Right cardiac atrium (tissue), 5 donors: ENCODE measurements at places on chromosomes 11 and 22. TPM values are rescaled to one million over a fixed set of nuclear protein-coding genes. Genes with fewer than 3 reads are reported as not detected.

DNA sequence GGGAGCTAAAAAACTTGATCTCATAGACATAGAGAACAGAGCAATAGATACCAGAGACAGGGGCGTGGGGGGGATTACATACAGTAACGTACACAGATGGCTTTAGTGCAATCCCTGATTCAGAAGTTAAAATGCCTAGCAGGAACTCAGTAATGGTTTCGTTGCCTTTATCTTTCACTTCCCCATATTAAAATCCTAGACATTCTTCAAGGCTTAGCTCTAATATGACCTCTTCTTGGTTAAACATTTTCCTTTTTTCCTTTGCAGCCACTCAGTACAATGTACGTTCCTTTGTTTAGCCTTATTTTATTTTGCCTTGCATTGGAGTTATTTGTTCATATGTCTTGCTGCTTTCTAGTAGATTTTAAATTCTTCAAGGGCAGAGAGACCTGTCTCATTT is 104.9 kb downstream of the C11orf87 start:
- no peak for DNase-seq

TALDO1 gene
- total RNA-seq: 95.0 TPM

- DNase-seq: no peak
Measured at GRCh38 chr11:71068963-71069362, 183.4 kb downstream of the SHANK2 start.

GRCh38 chr11:66782726-66783125 is 53.7 kb upstream of the SPTBN2 start:
- no peak for DNase-seq

GRCh38 chr22:44424867-44425693 is 73.0 kb downstream of the RTL6 start:
- DNase-seq: no peak

APOBEC3C gene
- 40.5 TPM for total RNA-seq

GRCh38 chr22:44620129-44620840 is 81.7 kb upstream of the PRR5 start:
- DNase-seq: peak; percentile 91

DNA sequence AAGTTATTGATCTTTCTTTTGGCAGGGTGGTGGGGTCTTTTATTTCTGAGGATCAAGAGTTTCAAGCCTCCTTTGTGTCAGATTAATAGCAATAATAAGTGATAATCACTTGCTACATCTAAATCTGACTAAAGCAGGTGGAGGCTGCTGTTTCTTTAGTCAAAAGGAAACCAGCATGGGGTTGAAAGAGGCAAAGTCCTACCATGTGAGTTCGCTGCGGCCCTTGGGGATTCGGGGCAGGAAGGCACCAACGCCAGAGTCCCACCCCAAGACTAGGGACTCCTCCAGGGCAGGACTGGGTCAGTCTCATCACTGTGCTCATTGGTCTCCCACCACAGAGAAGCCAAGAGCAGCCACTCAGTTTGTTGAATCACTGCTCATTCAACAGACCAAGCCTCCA is 73.0 kb downstream of the TENM4 start:
- DNase-seq: no peak

DNA sequence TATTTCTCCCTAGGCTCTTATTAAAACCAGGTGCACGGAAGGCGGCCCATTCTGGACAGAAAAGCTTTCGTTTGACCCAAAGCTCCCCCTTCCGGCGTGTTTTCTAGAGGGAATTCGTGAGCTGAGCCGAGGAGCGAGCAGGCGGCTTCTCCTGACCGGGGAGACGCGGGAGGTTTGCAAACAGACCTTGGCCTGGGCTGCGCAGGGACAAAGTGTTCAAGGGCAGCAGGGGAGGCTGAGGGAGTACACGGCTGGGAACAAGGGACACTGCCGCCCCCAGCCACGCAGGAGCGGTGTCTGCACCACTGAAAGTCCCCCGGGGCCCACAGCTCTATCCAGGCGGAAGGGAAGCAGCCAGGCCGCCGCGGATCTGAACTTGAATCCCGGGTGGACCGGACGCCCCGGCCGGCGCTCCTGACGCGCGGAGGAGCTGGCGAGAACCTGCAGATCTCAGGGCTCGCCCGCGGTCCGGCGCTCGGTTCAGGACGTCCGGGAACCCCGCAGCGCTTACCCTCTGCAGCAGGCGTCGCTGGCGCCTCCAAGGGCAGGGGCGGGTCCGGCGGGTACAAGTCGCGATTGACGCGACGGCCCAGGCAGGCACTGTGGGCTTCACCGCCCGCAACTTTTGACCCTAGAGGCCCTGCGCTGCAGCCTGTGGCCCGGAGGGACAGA is 101.9 kb downstream of the WT1 start:
- peak; percentile 55 for DNase-seq

GRCh38 chr11:95499516-95500135 is 268.6 kb upstream of the SESN3 start:
- DNase-seq: no peak

DNA sequence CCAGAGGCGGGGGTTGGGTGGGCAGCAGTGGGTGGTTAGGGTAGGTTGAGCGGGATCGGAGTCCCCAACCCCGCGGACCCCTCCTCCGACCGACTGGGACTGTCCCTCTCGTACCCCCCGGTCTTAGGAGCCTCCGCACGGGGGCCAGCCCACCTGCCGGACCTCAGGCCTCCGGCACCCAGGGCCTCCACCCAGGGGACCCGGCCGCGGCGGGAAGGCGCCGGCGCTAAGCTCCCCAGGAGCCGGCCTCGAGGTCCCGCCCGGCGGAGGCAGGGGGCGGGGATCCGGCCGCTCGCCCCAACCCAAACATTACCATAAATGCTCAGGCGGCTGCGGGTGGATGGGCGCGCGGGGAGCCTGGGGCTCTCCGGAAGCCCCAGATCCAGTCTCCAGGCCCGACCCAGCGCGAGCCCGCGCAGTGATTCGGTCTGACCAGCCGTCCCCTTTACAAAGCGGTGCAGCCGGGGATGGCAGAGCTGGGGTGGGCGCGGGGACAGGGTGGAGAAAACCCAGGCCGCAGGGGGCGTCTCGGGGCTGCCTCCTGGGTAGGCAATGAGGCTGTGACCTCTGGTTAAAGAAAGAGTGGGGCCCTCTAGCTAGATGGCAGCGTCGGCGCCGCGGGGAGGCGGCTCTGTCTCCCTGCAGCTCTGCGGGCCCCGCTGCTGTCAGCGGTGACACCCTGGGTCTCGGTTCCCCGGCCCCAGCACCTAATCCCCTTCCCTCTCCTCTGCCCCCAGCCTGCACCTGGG is 4.0 kb upstream of the MCAM start:
- peak; percentile 91 for DNase-seq

DNA sequence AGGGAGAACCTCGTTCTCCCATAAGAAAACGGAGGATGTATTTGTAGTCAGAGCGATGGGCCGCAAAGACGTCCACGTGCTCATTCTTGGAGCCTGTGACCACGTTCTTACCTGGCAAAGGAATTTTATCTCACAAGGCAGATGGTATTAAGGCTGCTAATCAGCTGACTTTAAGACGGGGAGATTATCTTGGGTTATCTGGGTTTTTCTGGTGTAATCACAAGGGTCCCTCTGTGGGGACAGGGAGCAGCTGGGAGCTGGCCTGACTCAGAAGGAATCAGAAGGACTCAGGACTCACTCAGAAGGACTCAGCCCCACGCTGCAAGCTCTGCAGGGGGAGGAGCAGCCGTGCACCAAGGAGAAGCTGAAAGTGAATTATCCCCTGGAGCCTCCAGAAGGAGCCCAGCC is 7.5 kb upstream of the SIGIRR start:
- peak; percentile 5 for DNase-seq

- no peak for DNase-seq
Measured at GRCh38 chr11:35305670-35306382, 113.5 kb downstream of the SLC1A2 start.

DNA sequence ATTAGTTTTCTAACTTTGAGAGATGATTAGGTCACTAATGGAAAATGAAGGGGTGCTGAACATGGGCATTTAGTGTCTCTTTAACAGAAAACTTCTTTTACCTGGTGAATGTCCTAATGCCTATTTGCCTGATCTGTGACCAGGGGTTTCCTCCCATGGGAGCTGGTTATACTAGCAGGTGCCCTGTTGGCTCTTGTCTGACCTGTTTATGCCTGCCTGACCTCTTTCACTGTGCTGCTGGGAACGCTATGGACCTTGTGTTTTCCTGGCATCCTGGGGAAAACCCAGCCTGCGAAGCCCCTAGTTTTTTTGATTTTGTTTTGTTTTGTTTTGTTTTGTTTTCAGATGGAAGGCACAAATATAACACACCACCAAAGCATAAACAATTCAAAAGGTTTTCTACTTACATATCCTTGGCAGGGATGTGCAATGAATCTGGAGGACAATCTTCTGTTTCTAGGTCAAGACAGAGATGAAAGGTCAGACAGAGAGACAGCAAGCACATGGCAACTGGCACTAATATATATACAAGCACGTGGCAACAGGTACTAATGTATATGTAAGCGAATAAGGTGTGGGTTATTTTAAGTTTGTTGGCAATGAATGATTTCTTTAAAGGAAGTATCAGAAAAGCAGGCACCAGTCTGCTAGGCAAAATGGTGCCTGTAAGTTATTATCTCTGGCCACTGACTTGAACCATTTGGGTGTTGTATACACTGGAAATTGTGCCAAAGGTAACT is 390.2 kb downstream of the LUZP2 start:
- no peak for DNase-seq

GRCh38 chr22:48841881-48842582 is 985.6 kb downstream of the BRD1 start:
- DNase-seq: no peak
